ENCODE measurements at places on chromosomes 1 and 21. TPM values are rescaled to one million over a fixed set of nuclear protein-coding genes. Genes with fewer than 3 reads are reported as not detected.

GRCh38 chr21:40386294-40386911 lies 460.6 kb downstream of the DSCAM start:
- peak; percentile 85 for DNase-seq

- no peak for DNase-seq
Measured at GRCh38 chr1:222382171-222382570, 165.7 kb downstream of the HHIPL2 start.

Gene RORC
- total RNA-seq, result not detected

GRCh38 chr1:79852004-79852403 lies 845.5 kb upstream of the ADGRL4 start:
- DNase-seq, result peak; percentile 65

Gene SLC22A15
- 14.1 TPM for total RNA-seq

- DNase-seq, result peak; percentile 23
Measured at GRCh38 chr1:33119050-33119449, 38.1 kb downstream of the AZIN2 start.

Gene IGFN1
- total RNA-seq, result not detected

DNA sequence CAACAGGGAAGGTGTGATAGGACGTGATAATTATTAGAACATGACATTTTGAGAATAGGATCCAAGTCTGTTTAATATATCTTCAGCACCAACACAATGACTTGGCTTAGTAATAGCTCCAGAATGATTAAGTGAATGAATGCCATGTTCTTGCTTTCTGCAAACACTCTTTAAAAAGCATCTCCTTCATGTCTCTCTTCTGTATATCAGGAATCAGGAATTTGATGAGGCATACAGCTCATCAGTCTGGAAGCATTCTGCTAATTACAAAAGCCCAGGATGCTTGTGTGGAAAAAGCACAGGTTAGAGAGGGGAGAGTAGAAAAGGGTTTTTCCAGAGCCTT lies 113.0 kb upstream of the ZNF648 start:
- DNase-seq, result no peak

DNA sequence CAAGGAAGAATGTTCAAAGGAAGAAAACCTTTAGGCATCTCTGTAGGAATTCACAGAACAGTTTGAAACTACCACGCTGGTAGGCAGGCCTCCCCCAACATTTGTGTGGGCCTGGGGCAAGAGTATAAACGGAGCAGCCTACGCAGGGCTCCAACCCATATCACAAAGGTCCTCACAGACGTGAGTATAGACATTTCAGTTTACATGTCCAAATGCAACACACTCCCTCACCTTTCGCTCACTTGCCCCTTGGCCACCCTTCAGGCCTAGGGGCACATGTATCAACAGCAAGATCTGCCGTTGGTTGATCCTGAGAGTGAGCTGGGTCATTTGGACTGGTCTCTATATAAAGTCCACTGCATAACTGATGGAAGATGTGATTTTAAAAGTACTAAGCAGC lies 133.3 kb downstream of the ACBD6 start:
- no peak for DNase-seq

Gene SFPQ
- 482 TPM for total RNA-seq

DNA sequence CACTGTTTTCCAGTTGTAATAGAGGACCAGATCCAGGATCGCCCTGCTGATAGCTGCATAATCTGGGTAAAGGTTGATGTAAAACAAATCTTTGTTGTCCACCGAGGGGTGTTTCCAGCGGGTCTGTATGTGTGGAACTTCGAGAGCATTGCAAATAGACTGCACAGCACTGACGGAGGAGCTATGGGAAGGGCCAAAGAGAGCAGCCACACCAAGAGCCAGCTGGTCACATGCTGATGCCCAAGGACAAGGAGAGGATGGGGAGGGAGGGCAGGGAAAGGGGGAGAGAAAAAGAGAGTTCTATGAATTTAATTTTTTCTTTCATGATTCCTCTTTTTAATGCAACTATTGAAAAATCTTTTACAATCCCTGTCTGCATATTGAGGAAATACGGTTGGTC lies 250.0 kb downstream of the GRIK1 start:
- no peak for DNase-seq

Gene KRTAP12-2
- total RNA-seq, result 1.2 TPM

Gene HSD3B2
- total RNA-seq, result not detected

Gene PTGS2
- 0.40 TPM for total RNA-seq

All from endodermal cell (in vitro differentiated cells).